Skin of body (tissue), 3 donors: ENCODE measurements at places on chromosomes 2 and 18. TPM values are rescaled to one million over a fixed set of nuclear protein-coding genes. Genes with fewer than 3 reads are reported as not detected.

The SAG gene
- not detected for total RNA-seq

The SEMA4C gene
- 24.3 TPM for total RNA-seq

The NPAS2 gene
- 6.3 TPM for total RNA-seq

The TLK1 gene
- 28.4 TPM for total RNA-seq

DNA sequence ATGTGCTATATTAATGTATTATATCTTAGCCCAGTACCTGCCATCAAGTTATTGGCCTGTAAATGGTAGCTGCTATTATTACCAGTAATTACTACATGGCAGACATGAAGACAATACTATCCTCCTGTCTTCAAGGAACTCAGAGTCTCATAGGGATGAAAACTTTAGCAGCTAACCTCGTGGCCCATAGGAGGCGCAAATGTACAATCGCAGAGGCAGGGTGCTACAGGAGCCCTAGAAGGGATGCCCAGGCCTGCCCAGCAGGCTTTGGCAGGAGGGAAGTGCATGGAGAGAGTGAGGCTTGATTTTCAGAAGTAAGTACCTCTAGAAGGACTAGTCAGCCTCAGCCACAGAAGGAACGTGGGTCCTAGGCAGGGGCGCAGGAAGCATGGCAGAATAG lies 44.7 kb upstream of the KIDINS220 start:
- no peak for DNase-seq

GRCh38 chr2:42390401-42390969 lies 29.5 kb upstream of the COX7A2L start:
- DNase-seq = no peak

DNA sequence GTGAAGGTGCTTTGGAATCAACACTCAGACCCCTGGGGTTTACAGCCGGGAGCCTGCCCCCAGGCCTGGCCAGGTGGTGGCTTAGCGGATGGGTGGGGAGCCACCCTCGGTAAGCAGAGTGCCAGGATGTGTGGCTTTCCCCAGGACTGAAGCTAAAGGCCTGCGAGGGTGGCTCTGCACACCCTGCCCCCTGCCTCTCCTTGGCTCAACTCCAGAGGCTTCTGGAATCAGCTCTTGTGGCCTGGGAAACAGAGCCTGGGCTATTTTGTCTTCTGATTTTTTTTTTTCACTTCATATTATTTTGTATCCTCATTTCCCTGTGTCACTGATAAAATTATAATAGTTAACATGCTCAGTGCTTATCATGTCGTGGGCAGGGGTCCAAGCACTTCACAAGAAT lies 79.8 kb downstream of the RHOB start:
- no peak for DNase-seq

DNA sequence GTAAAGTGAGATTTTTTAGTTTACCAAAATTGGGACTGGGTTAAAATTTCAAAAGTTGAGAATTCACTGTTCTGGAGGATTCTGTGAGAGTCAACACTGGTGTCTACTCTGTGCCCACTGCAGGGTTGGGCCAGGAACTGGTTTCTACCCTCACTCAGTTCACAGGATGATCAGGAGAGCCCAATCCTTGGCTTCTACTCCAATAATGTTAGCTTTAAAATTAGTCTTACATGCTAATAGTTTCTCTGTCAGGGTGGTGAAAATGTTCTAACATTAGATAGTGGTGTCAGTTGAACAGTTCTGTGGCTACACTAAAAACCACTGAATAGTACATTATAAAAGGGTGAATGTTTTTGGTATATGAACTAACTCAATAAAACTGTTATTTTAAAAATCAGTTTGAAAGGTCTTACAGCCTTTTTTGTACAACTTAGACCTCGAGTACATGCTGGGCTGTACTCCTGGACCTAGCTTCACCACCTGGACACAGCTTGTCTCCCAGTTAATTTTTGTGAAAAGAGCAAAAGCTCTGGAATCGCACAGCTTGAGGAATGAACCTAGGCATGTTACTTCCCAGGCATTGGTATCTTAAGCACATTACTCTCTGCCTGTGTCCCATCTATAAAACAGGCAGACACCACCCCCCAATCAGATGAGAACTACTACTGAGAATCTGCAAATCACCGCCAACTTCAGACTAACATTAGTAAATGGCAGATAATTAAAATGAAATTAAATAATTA lies 44.4 kb downstream of the ACVR1 start:
- DNase-seq = no peak

GRCh38 chr18:30093376-30093775 lies 949.2 kb downstream of the DSC3 start:
- no peak for DNase-seq

DNA sequence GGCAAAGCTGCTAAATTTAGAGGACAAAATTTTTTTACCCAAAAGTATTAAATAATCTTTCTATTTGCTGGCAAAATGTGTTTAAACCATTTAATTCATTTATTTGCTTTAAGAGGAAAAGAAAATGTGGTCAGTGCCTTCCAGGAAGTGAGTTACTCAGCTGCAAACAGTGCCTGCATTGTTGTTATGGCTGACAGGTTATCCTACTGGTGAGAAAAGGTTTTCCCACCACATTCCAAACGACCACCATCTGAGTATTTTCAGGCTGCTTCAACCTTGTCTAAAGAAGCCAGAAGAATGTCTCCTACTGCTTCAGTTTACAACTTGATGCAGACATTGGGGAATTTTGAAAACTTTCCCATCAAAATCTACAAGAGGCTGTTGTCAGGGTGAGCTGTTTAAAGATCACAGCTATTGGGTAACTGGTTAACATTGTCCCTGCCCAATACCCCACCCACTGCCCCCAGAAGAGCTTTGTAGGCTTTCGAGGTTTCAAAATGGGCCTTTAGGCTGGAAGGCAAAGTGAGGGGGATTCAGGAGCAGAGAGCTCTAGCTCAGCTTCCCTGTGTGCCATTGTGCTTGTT lies 461.3 kb upstream of the FANCL start:
- no peak for DNase-seq
